ENCODE measurements at places on chromosomes 6 and 20. TPM values are rescaled to one million over a fixed set of nuclear protein-coding genes. Genes with fewer than 3 reads are reported as not detected.

The CFAP61 gene
- not detected for total RNA-seq

The SUMO4 gene
- 2.8 TPM for total RNA-seq

The CPNE5 gene
- 0.13 TPM for total RNA-seq

The ETV7 gene
- 0.58 TPM for total RNA-seq

The TBCC gene
- 29.4 TPM for total RNA-seq

The TPX2 gene
- 187 TPM for total RNA-seq

The FHL5 gene
- total RNA-seq: not detected

The PRICKLE4 gene
- 1.9 TPM for total RNA-seq

The MAS1 gene
- total RNA-seq: not detected

The PTGIS gene
- not detected for total RNA-seq

The ECHDC1 gene
- total RNA-seq: 102 TPM

The C6orf132 gene
- 0.04 TPM for total RNA-seq

The BPIFB2 gene
- not detected for total RNA-seq

The SYCP2 gene
- total RNA-seq: 0.37 TPM

The PBOV1 gene
- not detected for total RNA-seq

The EBF4 gene
- total RNA-seq: 1.2 TPM

The HRH3 gene
- total RNA-seq: 0.22 TPM

The MLIP gene
- total RNA-seq: 0.74 TPM

The IL17A gene
- not detected for total RNA-seq

The TAAR2 gene
- not detected for total RNA-seq

The TRIM39 gene
- total RNA-seq: 13.7 TPM

The DEFB124 gene
- total RNA-seq: not detected

The ANKRD66 gene
- not detected for total RNA-seq

The SCRT2 gene
- 0.50 TPM for total RNA-seq

The LTA gene
- total RNA-seq: not detected

The HLA-DQA1 gene
- total RNA-seq: not detected

The MROH8 gene
- total RNA-seq: 2.0 TPM

The TNXB gene
- total RNA-seq: 11.5 TPM

The POPDC3 gene
- 0.62 TPM for total RNA-seq

The OOEP gene
- total RNA-seq: not detected

The IL20RA gene
- not detected for total RNA-seq

The HSD17B8 gene
- total RNA-seq: 5.9 TPM

The ZNF292 gene
- 42.6 TPM for total RNA-seq

The PHF20 gene
- total RNA-seq: 43.0 TPM

The RAET1E gene
- 3.2 TPM for total RNA-seq

The KAT14 gene
- 20.1 TPM for total RNA-seq

The CCN6 gene
- total RNA-seq: not detected

The DLL1 gene
- 1.2 TPM for total RNA-seq

The TFAP2C gene
- 0.11 TPM for total RNA-seq

The HLA-DRB1 gene
- total RNA-seq: not detected

The TGM3 gene
- total RNA-seq: not detected

The ARHGAP18 gene
- total RNA-seq: 14.2 TPM

The CPNE1 gene
- total RNA-seq: 273 TPM

The RUNX2 gene
- total RNA-seq: 4.9 TPM

The SLC17A2 gene
- total RNA-seq: not detected

The MDFI gene
- 346 TPM for total RNA-seq

The OR12D1 gene
- not detected for total RNA-seq

The PLEKHG1 gene
- total RNA-seq: 4.1 TPM

The GABRR1 gene
- 0.67 TPM for total RNA-seq

The EFCAB8 gene
- 0.13 TPM for total RNA-seq

The ADAT2 gene
- 9.0 TPM for total RNA-seq

The KHDC1L gene
- total RNA-seq: not detected

The DNAH8 gene
- total RNA-seq: not detected

The SNPH gene
- 0.43 TPM for total RNA-seq

The OR2H1 gene
- total RNA-seq: not detected
